Spinal cord (tissue), 10 donors: ENCODE measurements at places on chromosomes 4 and X. TPM values are rescaled to one million over a fixed set of nuclear protein-coding genes. Genes with fewer than 3 reads are reported as not detected.

PLXNB3 gene
- 132 TPM for polyA plus RNA-seq

CSAG3 gene
- not detected for polyA plus RNA-seq

TSC22D3 gene
- 121 TPM for polyA plus RNA-seq

REST gene
- polyA plus RNA-seq = 12.3 TPM

ZXDA gene
- 6.0 TPM for polyA plus RNA-seq

TLR3 gene
- 2.1 TPM for polyA plus RNA-seq

ERVMER34-1 gene
- polyA plus RNA-seq = 1.1 TPM

HMX1 gene
- polyA plus RNA-seq = 5.5 TPM

TCEAL2 gene
- polyA plus RNA-seq = 171 TPM

TEX13B gene
- polyA plus RNA-seq = not detected

S100G gene
- polyA plus RNA-seq = 0.36 TPM

HSPA4L gene
- polyA plus RNA-seq = 23.9 TPM

XPNPEP2 gene
- 2.5 TPM for polyA plus RNA-seq
